ENCODE measurements at places on chromosomes 2 and 18.

DNA sequence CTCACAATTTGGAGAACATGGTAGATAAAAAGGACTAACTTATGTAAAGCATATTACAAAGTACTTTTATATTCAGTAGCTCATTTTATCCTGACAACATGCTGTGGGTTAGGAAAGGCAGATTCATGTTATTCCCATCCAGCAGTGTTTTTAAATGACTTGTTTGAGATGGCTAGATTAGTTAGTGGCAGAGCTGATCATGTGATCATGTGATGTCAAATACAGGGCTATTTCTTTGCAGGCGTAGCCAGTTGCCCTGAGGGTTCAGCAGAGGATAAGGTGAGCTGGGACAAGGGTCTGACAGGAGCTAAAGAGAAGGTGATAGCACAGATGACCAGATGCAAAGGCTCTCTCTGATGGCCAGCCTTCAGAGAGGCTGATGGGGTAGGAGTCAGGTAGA is 97.8 kb downstream of the ADD2 start:
- DNase-seq = no peak

GRCh38 chr2:120957905-120958304 is 222.2 kb downstream of the GLI2 start:
- DNase-seq = no peak

- DNase-seq = no peak
Measured at GRCh38 chr2:236393581-236393980, 129.4 kb upstream of the ASB18 start.

GRCh38 chr2:8535469-8535795 is 146.4 kb upstream of the ID2 start:
- DNase-seq = no peak

DNA sequence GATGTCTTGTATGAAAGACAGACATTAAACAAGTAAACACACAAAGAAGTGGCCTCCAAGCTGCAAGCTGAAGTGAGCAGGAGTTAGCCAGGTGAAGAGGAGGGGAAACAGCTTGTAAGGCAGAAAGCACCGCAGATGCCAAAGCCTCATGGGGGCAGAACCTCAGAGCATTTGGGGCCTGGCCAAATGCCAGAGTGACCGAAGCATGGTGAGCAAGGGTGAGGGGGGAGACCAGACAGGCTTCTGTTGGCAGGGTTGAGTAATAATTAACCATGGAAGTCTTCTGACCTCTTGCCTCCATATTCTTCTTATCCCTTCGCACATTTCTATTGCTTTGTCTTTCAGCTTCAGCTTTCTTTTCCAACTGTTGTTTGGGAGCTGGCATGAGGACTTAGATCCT is 5.6 kb downstream of the QPCT start:
- DNase-seq = no peak

DNA sequence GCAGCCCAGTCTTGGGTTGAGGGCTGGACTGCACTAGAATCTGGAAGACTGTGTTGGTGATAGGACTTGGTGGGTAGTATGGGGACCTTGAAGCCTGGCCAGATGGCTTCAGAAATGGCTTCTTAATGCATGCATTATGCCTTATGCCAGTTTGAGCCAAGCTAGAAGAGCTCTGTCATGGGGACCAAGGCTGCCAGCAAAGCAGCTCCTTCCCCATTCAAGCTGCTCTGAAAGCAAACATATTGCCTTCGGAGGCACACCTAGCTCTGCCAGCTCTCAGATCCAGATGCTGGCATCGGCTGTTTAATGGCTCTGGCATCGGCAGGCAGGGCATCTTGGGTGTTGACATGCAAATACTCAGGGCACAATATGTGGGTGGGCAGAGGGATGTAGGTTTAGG is 59.0 kb upstream of the IGFBP5 start:
- DNase-seq = no peak

DNA sequence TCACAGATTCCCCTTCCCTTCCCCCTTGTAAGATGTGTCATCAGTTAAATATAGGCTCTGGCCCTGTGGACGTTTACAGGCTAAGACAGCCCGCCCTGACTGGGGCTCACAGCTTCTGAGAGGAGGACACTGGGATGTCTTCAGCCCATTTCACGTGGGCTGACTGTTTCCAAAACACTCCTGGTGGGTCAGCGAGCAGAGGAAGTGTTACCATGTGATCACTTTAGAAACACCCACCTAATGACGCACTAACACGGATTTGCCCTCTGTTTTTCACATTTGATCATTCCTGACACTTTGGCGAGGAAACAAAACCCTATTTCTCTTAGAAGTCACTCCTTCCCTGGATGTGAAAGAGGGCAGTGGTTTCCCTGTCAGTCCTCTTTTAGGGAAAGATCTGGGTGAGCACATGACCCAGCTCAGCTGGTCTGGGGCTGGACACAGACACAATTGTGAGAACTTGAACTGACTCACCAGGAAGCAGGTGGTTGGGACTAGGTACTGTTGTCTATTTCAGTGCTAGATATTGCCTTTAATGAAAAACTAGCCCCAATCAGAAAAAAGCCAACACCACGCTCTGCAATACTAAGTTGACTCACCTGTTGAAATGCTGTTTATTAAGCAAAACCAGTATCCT is 38.8 kb downstream of the BMP10 start:
- peak; percentile 72 for DNase-seq

- no peak for DNase-seq
Measured at GRCh38 chr18:35691625-35692024, 110.1 kb downstream of the GALNT1 start.

- DNase-seq = no peak
Measured at GRCh38 chr2:151038516-151038915, 223.1 kb downstream of the RBM43 start.
